ENCODE measurements at places on chromosomes 3 and 15.

DNA sequence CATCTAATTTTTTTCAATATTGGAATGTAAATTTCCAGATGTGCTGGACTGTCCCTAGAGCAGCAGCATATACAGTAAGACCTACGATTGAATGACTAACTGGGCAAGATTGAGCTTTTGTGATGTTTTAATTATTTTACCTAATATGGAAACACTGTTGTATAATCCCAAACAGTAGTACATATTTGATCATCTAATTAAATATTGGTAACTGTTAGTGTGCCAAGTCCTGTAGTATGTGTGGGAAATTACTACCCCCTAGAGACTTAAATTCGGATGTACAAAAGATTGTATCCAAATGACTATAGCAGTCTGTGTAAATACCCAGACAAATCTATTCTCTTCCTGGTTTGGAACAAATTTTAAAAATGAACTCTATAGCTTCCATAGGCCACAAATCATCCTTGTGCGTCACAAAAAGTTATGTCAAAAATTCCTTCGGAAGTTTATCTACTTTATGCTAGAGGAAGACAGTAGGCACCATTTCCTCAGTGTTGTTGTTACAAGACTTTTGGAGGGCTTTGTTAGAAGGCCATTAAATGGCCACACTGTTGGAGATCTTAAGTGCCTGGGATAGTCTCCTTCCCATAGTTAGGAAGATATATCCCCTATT lies 41.6 kb downstream of the NKIRAS1 start:
- no peak for ATAC-seq

DNA sequence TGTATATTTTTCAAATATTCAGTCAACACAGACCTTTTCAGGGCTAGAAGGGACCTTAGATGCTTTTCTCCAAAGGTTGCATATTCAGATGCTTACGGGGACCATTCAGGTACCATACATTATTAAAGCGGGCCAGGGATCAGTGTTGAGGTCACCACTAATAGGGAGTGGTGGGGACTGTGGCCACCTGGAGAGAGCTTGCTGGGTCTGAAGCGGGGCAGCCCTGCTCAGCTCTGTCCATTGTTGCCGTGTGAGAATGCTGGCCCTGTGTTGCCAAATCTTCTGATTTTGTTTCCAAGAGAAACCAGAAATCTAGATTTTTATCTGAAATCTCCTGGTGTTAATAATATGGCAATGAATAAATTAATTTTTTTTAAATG lies 23.7 kb downstream of the ABHD2 start:
- peak; percentile 15 for ATAC-seq

- ATAC-seq: no peak
Observed at GRCh38 chr3:195838714-195839113, 27.0 kb upstream of the MUC4 start.

- no peak for ATAC-seq
Observed at GRCh38 chr15:62165793-62166375, 799 bp upstream of the C2CD4B start.

DNA sequence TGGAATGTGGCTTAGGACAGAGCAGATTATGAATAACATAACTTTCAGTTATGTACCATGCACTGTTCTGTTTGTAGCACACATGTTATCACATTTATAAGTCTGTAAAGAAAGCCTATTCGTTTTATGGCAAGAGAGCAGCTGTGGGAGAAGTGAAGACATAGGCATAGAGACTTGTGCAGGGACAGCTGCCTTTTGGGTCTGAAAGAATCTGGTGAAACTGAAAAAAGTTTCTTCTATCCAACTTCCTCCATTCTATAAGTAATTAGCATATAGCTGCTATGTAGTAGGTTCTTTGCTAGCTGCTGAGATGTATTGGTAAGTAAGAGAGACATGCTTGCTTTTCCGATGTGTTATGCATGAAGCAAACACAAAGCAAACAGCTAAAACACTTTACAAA lies 1095.4 kb upstream of the CADM2 start:
- no peak for ATAC-seq

DNA sequence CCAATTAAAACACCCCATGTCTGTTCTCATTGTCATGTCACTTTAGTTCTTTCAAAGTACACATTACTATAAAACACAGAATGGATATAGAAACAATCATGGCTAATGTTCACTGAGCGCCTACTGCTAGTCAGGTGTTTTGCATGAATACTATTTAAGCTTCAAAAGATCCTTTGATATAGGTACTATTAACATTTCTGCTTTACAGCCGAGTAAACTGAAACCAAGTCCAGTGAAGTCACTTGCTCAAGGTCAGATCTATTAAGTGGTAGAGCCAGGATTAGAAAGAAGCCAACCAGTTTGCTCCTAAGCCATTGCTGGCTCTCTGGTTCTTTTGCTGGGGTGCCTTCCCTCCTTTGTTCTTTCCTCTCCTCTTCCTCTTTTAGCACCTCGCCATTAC lies 32.4 kb upstream of the NMNAT3 start:
- no peak for ATAC-seq

DNA sequence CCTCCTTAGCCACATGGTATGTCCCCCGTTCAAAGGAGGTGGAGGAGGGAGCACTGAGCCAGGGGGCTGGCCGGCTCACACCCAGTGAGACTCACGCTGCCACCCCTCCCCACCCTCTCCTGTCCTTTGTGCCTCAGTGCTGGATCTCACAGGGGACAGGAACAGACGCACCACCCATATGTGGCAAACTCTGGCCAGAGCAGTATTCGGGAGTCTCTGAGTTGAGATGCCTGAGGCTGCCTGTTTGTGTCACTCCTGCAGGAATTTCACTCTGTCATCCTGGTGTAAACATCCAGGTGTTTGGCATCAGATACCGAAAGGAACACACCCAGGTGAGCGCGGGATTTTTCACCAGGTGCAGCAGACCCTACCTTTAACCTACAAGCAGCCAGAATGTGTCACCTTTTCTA lies 25.7 kb downstream of the RGMA start:
- no peak for ATAC-seq

- peak; percentile 85 for ATAC-seq
Observed at GRCh38 chr3:171874251-171874681, 31.1 kb downstream of the TMEM212 start.

DNA sequence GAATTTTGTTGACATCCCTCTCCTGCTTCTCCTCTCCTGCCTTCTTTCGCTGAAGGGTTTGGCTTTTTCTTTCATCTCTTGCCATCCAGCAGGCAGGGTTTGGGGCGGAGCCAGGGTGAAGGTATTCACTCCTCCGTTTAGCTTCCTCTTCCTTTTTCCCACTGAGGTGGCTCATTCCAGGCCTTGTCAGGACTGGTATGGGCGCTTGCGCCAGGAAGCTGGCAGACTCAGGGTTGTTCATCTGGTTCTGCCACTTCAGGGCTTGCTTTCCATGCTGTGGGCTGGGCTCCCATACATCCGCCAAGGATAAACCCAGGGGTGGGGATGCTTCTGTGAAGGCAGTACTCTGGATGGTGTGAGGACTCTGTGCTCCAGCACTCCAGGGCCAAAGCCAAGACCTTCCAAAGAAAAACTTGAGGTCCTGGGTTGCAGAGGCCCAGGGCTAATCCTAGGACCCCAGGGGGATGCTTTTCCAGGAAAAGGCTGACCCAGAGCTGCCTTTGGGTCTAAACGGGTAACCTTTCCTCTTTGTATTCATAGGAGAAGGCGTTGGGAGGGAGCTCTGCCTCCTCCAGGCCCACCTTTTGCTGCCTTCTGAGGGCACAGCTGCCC lies 7.7 kb upstream of the AMOTL2 start:
- ATAC-seq: peak; percentile 32

- ATAC-seq: no peak
Observed at GRCh38 chr3:101466465-101467309, 46.3 kb downstream of the SENP7 start.

Measured in SK-N-SH treated with all-trans-retinoic acid at 6 μM for 48 hours (cell line).